ENCODE measurements at places on chromosomes 6 and 20.

DNA sequence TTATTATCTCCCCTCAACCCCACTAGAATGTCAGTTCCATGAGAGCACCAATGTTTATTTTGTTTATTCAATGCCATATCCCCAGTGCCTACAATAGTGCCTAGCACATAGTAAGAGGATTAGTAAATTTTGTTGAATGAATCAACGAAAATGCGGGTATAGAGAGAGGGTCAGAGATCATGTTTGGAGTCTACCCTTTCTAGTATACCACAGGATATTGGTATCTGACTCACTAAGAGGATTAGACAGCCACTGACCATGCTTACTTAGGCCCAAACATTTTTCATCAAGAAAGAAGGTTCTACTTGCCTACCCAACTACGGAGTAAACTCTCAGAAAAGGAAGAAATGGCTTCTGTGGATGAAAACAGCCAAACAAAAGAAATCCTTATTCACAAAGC is 356.8 kb downstream of the BTBD9 start:
- DNase-seq = no peak

DNA sequence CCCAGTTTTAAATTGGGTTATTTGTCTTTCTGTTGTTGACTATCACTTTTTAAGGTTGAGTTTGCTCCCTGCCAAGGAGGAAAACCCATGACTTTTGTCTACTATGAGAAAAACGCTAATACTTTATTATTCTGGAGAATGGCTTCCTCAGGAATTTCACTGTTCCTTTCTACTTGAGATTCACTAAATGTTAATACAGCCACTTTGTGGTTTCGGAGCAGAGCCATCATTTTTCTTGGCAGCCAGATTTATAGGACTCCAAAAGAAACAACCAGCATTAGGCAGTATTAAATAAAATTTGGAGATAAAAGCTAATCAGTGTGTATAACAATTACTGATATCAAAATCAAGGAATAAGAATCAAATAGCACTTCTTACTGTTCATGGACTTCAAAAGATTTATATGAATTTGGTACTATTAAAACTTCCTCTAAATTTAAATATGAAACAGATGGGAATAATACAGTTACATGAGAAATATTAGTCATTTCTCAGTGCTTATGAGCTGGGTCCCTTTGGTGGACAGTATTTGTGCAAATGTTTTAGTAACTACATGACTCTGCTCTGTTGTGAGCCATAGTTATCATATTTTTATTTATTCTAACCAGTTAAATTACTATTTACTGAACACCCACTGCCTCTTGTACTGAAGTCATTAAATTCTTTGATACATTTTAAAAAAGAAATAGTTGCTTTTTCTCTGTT is 64.1 kb upstream of the FBXO30 start:
- no peak for DNase-seq

GRCh38 chr6:149166336-149166735 is 151.2 kb upstream of the TAB2 start:
- DNase-seq = no peak

DNA sequence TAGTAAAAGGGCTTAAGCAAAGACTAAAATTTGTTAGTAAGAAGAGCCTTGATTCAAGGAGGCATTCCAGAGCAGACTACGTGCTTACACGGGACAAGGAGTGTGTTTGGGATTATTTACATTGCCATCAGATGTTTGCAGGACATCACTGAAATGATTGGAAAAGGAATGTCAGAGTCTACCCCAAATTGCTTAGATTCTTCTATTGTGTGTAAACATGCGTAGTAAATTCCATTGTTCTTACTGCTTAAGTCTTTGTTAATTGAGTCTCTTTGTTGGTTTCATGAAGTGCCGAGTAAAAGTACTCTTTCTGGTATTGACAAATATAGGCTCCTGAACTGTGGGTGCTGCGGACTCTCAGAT is 60.5 kb downstream of the CD83 start:
- no peak for DNase-seq

DNA sequence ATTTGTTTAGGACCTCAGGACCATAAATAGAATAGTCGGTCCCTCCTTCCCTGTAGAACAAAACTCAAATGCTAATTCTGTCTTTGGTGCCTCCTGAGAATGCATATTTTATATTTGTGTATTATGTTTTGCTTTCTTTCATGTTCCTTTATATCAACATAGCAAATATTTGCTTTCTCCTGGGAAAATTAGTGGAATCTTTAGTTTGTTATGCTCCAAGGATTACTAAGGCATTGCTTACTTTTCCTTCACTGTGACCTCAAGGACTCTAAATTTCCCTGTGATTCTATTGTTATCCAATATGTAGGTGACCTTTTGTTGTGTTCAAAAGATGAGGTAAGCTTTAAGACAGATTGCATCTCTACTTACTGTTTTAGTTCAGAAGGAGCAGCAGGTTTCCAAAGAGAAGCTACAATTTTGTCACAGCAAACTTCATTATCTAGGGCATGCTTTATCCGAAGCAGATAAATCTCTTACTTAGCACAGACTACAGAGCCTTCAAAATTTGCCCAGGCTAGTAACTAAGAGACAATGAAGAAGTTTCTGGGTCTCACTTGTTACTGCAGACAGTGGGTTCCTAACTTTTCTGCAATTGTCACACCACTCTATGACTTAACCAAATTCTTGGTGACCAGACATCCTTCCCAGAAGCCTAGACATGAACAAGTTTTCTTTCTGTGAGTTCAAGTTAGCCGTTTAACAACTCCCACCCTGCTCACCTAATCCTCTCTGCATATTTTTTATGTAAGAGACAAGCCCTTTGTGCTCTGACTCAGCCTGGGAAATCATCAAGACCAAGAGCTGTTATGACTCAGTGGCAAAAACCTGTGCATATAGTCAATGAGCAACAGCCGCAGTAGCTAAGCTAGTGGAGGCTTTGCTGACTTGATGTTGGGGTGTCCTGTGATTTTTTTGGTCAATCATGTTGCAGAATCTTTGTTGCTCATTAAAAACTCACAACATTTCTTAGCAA is 378.8 kb downstream of the QKI start:
- DNase-seq = peak; percentile 8

GRCh38 chr20:8616792-8617191 is 452.1 kb upstream of the PLCB4 start:
- no peak for DNase-seq

DNA sequence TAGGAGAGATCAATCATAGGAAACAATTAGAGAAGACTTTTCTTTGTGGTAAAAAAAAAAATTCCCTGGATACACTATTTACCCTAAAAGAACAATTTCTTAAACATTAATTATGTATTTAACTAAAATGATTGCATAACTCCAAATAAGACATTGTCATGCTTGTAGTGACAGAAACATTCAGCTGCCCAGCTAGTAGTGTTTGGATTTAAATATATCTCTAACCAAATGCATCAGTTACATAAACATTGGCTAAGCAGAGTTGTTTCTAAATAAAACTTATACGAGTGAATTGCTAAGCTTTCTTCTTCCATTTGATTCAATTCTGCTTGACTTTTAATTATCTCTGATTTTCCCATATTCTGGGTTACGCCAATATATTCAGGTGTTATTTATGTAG is 23.7 kb downstream of the MLIP start:
- DNase-seq = no peak

DNA sequence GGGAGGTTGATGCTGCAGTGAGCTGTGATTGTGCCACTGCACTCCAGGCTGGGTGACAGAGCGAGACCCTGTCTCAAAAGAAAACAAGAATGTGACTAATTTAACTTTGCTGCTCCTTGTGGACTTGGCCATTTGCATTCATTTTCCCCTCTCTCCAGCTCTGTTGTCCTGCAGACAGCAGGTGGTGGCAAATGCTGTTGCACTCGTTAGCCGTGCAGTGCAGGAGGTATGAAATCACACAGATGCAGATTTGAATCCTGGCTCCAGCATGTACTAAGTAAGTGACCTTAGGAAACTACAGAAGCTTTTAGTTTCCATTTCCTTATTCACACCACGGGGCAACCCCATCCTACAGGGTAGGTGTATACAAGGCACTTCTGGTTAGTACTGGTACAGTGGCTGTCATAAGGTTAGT is 9.6 kb upstream of the BEND3 start:
- DNase-seq = peak; percentile 20

- DNase-seq = no peak
These were observed 65.9 kb downstream of the PHF20 start for GRCh38 chr20:35837577-35838195.

DNA sequence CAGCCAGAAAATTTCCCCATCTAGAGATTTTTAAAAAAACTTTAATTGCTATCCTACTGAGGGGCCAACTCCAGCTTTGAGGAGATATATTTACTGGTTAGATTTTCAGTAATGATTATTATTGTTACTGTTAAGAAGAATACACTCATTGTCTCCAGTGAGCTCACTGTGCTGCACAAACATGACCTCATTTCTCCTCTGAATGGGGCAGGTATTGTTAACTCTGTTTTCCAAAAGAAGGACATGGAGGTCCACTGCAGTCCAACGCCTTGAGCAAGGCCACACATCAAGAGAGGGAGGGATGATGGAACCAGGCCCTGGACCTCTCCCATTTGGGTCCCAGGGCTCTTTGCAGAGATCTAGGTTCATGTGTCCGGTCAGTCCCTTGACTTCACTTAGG is 13.9 kb upstream of the SCUBE3 start:
- DNase-seq = no peak
